Suprapubic skin (tissue), 4 donors: ENCODE measurements at places on chromosomes 16 and 17.

DNA sequence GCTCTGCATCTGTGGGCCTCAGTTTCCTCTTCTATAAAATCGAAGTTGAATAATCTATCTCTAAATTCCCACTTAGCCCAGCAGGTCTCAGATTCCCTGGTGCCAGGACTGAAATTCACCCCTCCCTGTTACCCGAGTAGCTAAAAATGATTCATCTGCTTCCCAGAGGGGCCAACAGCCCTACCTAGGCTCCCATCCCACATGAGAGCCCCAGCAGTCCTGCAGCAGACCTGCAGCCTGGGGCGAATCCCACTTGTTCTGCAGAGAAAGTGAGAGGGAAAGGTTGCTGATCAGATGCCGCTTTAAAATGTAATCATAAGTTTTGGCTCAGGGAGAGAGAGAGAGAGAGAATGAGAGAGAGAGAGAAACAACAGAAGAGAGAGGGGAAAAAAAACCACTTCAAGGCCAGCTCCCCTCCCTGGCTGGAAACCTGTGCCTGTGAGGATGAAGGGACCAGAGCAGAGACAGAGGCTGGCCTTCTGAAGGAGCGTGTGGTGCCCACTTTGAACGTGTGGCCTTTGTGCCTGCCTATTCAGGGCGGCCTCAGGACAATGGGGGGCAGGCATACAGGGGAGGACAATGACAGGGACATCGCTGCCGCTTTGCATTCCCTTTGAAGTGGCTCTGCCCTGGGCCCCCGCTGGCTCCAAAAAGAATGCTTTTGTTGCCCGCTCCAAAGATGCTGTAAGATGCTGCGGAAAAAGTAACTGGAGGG, 85.2 kb upstream of the NKD1 start:
- peak; percentile 64 for DNase-seq

DNA sequence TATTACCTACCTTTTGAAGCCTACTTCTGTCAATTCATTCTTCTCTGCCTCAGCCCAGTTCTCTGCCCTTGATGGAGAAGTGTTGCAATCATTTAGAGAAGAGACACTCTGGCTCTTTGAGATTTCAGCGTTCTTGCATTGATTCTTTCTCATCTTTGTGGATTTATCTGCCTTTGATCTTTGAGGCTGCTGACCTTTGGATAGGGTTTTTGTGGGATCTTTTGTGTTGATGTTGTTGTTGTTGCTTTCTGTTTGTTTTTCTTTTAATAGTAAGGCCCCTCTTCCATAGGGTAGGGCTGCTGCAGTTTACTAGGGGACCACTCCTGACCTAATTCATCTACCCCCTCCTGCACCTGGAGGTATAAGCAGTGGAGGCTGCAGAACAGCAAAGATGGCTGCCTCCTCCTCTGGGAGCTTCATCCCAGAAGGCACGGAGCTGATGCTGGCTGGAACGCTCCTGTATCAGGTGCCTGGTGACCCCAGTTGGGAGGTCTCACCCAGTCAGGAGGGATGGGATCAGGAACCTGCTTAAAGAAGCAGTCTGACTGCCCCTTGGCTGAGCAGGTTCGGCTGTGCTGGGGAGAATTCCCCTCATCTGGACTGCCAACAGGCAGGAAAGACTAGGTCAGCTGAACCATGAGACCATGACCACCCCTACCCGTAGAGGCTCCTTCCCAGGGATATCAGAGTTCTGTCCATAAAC, 28.0 kb downstream of the NFATC3 start:
- DNase-seq = no peak

- DNase-seq = no peak
Observed at GRCh38 chr17:15963670-15964110, 18.8 kb downstream of the ADORA2B start.

DNA sequence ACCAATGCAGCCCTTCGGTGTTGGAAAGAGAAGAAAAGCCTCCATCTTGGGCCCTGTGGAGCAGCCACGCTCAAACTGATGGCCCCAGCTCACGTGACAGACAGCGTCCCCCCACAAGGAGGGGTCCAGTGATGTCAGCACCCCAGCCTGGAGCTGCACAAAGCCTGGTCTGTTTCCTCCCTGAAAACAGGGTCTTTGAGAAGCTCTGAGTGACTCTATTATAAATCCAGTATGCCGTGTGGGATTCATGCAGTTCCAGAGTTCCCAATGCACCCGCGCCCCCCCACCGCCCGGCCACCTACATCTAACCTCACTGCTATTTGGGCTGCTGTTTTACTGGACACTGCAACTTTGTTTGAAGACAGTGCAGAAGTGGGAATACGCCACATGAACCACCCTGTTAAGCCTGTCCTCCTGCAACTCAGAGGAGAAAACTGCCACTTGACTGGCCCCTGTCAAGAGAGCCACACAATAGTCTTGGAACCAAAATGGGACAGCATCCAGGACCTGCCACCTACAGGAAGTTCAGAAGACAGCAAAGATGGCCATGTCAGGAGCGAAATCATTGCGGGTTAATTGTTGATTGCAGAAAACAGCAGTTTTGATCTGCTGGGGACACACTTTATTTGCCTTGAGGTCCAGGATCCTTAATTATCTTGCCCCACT, 33.1 kb downstream of the PMP22 start:
- DNase-seq = no peak

DNA sequence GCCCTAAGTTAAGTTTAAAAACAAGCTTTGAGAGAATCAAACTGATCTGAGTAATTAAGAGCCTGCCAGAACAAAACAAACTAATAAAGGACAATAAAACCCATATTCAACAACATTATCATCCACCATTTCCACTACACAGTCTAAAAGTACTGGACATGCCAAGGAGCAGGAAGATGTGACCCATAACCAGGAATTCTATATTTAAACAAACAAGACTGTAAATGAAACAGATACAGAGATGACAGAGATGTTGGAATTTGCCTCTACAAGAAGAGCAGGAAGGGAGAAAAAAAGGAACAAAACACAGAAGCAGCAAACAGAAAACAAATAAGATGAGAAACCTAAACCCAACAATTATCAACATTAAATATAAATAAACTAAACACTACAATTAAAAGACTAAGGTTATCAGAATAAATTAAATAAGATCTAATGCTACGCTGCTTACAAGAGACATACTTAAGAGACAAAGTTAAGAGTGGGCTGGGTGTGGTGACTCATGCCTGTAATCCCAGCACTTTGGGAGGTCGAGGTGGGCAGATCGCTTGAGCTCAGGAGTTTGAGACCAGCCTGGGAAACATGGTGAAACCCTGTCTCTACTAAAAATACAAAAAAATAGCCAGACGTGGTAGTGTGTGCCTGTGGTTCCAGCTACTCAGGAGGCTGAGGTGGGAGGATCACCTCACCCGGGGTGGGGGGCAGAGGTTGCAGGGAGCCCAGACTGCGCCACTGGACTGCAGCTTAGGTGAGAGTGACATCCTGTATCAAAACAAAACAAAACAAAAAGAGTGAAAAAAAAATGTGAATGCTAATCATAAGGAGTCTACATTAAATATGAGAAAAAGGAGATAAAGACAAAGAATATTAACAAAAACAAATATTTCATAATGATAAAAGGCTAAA, 50.6 kb downstream of the CREBBP start:
- no peak for DNase-seq

DNA sequence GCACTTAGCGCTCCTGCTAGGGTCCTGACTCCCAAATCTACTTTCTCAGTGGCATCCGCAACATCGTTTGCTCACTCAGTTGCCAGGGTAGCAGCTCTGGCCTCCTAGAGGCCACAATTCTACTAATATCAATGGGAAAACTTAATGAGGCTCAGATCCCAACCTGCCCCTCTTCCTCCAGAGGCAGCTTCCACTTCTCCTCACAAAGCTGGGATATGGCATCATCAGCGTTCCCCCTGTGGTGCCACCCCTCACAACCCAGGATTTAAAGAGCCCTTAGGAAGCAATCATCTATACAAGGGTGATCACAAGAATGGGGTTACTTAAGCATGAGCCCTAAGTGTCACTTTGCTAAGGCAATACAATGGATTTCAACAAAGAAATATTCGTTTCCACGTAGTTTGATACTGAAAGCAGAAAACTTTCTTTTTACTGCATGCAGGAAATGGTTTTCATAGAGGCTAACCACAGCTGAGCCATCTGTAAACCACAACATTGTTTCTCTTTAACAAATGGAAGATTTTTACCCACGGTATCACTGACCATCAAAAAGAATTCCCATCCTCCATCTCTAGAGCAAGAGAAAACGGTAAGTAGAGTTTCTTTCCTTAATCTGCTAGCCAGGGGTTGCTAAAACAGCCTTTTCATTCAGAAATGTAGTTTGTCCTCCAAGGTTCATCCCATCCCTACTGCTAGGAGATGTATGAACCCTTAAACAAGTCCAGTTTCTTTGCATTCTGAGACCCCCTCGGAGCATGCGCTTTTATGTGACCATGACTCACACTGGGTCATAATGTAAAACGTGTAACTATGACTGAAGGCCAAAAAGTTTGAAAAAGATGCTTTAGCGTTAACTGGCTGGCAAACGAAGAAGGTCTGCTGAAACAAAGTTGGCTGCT, 68.3 kb upstream of the BCAR1 start:
- DNase-seq = no peak

GRCh38 chr17:66602659-66603384, 232.1 kb upstream of the CACNG5 start:
- no peak for DNase-seq

GRCh38 chr17:42754782-42755181, 6.2 kb upstream of the RAMP2 start:
- peak; percentile 91 for DNase-seq

DNA sequence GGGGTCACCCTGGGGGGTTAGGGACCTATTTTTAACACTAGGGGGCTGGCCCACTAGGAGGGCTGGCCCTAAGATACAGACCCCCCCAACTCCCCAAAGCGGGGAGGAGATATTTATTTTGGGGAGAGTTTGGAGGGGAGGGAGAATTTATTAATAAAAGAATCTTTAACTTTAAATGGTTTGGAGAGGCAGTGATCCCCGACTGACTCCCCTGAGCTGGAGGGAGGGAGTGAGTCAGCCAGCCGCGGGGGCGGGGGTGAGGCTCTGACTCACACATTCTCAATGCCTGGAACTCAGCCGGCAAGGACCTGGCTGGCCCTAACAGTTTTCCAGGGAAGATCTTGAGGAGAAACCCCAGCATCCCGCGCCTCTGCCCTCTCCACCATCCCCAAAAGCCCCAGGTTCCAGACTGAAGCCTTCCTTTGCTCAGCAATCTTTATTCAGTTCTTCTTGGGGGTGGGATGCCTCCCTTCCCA, 1.5 kb downstream of the HCFC1R1 start:
- peak; percentile 94 for DNase-seq

DNA sequence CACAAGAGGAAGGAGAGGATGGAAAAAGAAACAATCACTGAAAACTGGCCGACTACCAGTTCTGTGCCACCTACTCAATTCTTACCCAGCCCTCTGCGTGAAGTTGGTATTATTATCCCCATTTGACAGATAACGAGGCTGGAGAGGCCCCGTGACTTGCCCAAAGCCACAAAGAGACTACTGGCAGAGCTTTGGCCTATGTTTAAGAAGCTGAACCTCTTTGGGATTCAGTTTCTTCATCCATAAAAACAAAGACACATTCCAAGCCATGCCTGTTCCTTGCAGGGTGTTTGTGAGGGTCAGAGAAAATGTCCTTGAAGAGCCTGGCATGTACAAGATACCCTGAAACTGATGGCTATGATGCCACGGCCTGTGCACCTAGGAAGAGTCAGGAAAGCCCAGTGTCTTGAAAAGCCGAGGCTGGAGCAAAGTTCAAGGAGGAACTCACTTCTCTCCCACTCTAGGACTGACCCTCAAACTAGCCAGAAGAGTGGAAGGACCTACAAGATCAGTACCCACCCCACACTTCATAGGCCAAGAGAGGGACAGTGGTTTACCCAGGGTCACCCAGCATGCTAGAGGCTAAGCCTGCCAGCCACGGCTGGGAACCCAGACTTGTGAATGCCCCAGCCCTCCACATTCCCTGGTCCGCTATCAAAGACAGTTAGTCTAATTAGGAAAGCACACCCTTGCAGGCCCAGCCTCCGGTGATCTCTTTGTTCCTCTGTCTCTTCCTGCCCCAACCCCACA, 1.6 kb upstream of the ACSF2 start:
- DNase-seq = no peak

DNA sequence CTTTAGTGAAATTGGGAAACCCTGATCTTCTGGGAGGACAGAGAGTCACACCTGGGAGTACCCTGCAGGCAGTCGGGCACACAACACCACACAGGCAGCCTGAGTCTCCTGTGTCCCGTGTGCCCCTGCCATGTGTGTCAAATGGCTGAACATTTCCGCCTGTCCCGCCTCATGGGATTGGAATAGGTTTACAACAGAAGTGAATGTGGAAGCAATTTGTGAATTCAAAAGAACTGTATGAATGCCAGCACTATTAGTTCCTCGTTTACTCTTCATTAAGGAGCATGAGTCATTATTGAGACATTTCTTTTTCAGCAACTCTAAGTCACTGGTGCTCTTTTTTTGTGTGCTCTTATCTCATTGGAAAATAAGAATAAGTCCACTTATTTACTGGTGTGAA, 226.5 kb downstream of the PMP22 start:
- DNase-seq = no peak

- DNase-seq = peak; percentile 52
Observed at GRCh38 chr17:41982026-41982760, 15.6 kb downstream of the CNP start.

- no peak for DNase-seq
Observed at GRCh38 chr17:42227849-42228700, 33.8 kb upstream of the GHDC start.

GRCh38 chr17:68020409-68020756, 15.2 kb upstream of the KPNA2 start:
- no peak for DNase-seq

DNA sequence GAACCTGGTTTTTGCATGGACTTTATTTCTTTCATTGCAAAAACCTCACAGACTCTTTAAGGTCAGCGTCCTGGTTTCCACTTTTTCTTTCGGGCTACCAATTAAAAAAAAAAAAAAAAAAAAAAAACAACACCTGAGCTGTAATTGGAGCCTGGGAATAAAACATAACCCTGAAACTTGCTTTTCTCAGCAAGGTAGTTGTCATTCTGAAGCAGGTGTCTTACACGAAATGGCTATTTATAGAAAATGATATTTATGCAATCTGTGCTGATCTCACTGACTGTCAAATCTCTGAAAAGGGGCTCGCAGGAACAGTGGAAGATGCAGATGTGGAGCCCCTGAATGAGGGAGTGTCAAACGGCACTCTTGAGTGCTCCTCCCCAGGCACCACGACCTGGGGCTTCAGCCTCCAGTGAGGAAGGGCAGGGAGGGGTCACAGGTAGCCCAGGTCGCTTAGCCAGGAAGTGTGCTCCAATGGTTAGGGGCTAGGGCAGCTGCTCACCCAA, 10.4 kb upstream of the COTL1 start:
- DNase-seq = no peak

GRCh38 chr17:81027591-81028505, 7.1 kb upstream of the BAIAP2 start:
- peak; percentile 60 for DNase-seq

- DNase-seq = no peak
Observed at GRCh38 chr17:71765437-71765836, 355.4 kb upstream of the SOX9 start.

GRCh38 chr16:10514369-10515055, 65.9 kb downstream of the EMP2 start:
- peak; percentile 67 for DNase-seq

DNA sequence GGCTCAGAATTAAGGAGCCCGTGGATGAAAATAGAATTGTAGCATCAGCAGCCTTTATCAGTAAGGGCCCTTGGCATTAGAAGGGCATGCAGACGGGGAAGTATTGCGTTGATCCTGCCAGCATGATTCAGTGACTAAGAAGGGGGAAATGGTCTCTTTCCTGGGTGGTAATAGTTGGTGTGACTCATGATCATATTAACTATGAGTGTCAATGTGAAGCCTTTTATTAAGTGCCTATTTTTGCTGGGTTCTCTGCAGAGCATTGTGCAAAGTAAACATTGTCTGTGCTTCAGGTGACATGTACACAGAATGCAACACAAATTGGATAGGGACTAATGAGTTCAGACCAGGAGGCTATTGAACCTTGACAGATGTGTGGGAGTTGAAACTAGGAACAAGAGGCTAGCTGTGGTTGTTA, 24.5 kb downstream of the RCVRN start:
- no peak for DNase-seq
